ENCODE measurements at places on chromosomes 7 and 10. TPM values are rescaled to one million over a fixed set of nuclear protein-coding genes. Genes with fewer than 3 reads are reported as not detected.

DNA sequence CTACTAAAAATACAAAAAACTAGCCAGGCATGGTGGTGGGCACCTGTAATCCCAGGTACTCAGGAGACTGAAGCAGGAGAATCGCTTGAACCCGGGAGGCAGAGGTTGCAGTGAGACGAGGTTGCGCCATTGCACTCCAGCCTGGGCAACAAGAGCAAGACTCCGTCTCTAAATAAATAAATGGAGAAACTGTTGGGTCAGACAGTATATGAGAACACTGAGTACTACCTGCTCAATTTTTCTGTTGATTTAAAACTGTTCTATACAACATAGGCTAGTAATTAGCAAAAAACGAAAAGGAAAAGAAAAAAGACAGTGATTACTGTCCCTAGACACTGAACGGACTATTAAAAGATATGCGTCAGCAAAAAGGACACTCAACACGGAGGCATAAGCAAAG, 26.7 kb downstream of the GFRA1 start:
- DNase-seq, result no peak
- peaks cover 10% of the 10 kb centered on the region for H3K27me3 ChIP-seq
- H3K4me3 ChIP-seq, result no peak overlapping the region
- H3K27ac ChIP-seq, result no peak overlapping the region
- H3K4me1 ChIP-seq, result peaks cover 41% of the 10 kb centered on the region

- H3K4me1 ChIP-seq, result peaks cover 49% of the 10 kb centered on the region
- no peak overlapping the region for H3K27ac ChIP-seq
- no peak for DNase-seq
Observed at GRCh38 chr7:69966766-69967591, 368.7 kb downstream of the AUTS2 start.

- DNase-seq, result no peak
- no peak overlapping the region for H3K27ac ChIP-seq
- peaks cover 2% of the 10 kb centered on the region for H3K4me1 ChIP-seq
- no peaks in the 10 kb centered on the region for H3K36me3 ChIP-seq
- no peak overlapping the region for H3K4me3 ChIP-seq
Observed at GRCh38 chr7:92161271-92161670, 17.7 kb downstream of the LRRD1 start.

DNA sequence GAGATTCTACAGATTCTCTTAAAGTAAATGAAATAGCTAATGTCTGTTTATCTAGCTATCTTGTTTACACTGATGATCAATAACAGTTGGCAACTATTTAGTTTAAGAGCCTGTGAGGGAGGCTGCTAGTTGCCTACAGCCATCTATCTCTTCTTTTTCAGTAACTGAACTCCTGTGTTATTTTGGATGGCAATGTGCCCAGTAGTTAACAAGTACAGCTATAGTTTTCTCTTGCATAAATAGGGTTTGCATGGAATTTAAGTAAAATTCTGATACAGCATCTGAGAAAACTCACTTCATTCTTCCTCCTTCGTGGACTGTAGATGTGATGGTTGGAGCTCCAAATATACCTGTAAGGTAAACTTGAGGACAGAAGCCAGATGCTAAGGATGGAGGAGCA, 219.5 kb upstream of the POT1 start:
- DNase-seq, result no peak
- no peak overlapping the region for H3K27ac ChIP-seq
- H3K36me3 ChIP-seq, result no peaks in the 10 kb centered on the region
- H3K4me3 ChIP-seq, result no peak overlapping the region
- H3K27me3 ChIP-seq, result peaks cover 4% of the 10 kb centered on the region

- H3K27me3 ChIP-seq, result peaks cover 2% of the 10 kb centered on the region
- DNase-seq, result no peak
- no peaks in the 10 kb centered on the region for H3K4me1 ChIP-seq
- no peak overlapping the region for H3K4me3 ChIP-seq
- H3K27ac ChIP-seq, result no peak overlapping the region
Observed at GRCh38 chr7:68218461-68218860, 1221.8 kb downstream of the TYW1 start.

- no peak overlapping the region for H3K27ac ChIP-seq
- H3K27me3 ChIP-seq, result peaks cover 13% of the 10 kb centered on the region
- no peak for DNase-seq
Observed at GRCh38 chr10:49371967-49372366, 23.9 kb downstream of the DRGX start.

DNA sequence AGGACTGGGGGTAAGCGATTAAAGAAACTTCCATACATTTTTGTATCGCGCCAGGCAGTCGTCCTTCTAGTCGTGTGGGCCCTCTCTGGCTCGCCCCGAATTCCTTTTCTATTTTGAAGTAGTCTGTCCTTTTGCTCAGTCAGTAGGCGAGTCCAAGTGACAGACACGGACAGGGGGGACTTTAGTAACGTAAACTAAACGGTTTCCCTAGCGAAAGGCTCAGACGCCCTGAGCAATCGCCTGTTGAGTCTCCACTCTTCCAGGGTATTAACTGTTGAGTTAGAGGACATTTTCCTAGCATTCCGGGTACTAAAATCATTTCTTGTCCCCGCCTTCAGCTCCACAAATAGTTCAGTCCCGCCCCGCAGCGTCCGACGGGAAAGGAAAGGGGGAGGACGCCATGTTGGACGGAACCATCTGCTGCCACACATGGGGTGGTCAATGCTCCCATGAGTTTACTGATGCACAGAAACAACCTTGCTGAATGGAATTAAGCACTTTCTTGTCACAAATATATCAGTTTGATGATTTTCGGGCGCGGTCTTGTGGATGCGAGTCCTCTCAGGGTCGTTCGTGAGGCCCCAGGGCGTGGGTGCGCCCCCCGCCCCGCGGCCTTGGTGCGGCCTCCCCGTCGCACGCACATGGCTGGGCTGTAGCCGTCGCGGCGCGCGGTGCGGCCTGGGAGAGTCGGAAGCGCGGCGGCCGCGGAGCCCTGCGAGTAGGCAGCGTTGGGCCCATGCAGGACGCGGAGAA, at the start of gene EIF3B:
Gene EIF3B, plus strand, starts transcription at position 642 of the 753 bp plus-strand sequence. Its CDS starts 95 bp downstream, at position 737.
- peak; percentile 83 for DNase-seq
- H3K4me3 ChIP-seq, result peak within 1 kb of the TSS; percentile 97
- peaks cover 5% of the 10 kb centered on the region for H3K27me3 ChIP-seq
- H3K4me1 ChIP-seq, result peaks cover 10% of the 10 kb centered on the region
- peak within 1 kb of the TSS; percentile 100 for H3K27ac ChIP-seq

DNA sequence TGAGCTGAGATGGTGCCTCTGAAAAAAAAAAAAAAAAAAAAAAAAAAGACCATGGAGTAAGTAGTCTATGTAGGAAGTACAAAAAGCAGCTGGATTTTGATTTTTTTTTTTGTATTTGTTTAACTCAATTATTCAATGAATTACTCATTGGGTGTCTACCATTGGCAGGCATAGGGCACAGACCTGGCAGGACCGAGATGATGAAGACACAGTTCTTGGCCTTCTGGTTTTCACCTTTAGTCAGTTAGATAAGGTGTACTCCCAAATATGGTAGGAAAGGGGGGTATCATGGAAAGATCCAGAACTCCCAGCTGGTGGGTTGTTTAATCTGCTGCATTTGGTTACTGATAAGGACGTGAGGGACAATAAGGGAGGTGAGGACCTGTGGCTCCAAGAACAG, 97.1 kb upstream of the NMT2 start:
- no peak overlapping the region for H3K27ac ChIP-seq
- no peak overlapping the region for H3K4me3 ChIP-seq
- peaks cover 14% of the 10 kb centered on the region for H3K4me1 ChIP-seq
- H3K27me3 ChIP-seq, result peaks cover 11% of the 10 kb centered on the region
- peaks cover 25% of the 10 kb centered on the region for H3K36me3 ChIP-seq

DNA sequence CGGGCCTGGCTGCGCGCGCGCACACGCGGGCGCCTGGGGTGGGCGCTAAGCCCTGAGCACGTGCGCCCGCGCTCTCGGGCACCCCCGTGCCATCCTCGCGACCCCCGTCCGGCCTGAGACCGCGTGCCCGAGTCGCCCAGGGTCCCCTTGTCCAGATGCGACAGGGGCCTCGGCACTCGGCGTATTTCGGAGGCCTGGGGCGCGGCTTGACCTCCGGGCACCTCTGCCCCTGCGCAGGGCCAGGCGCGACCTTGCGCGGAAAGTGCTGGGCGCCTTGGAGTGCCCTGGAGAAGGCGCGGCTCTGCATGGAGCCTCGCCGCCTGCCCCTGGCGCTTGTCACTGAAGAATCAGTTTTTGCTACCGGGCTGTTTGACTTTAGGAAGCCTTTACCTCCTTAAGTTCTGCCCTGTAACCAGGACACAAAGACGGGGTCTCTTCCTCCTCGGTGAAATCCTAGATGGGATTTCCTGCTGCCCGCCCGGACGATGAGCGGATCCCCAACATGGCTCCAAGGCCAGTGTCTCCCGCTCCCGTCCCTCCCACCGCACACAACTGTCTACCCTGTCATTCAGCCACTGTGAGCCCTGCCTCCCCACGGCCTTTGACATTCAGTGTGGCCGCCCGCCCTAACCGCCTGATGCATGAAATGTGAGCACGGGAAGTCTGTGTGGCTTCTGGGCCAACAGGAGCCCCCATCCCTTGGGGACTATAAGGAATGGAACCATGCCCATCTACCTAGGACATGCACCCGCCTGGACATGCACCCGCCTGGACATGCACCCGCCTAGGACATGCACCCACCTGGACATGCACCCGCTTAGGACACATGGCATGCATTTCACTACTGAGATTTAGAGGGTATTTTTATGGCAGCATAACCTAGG, 1.1 kb upstream of the STK32C start:
- peak overlapping the region; percentile 84 for H3K4me3 ChIP-seq
- H3K27ac ChIP-seq, result no peak overlapping the region
- peaks cover 18% of the 10 kb centered on the region for H3K27me3 ChIP-seq
- no peak for DNase-seq

DNA sequence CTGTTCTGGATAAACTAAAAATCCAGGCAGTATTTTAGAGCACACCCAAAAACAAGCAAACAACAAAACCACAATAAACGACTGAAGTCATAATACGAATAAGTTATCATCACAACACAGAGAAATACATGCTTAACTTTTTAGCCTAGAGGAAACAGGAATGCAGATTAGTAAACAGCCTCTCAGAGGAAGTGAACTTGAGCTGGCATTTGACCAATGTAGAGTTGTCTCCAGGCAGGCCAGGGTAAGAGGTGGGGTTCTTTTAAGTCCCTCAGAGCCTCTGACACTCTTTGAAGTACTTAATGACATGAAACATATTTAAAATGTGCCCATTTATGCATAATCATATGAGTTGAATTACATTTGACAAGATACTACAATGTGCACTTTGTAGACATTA, 43.3 kb upstream of the PLXDC2 start:
- no peaks in the 10 kb centered on the region for H3K4me1 ChIP-seq
- H3K4me3 ChIP-seq, result no peak overlapping the region
- H3K36me3 ChIP-seq, result no peaks in the 10 kb centered on the region
- H3K27me3 ChIP-seq, result peaks cover 1% of the 10 kb centered on the region
- DNase-seq, result no peak

- H3K27ac ChIP-seq, result peak overlapping the region; percentile 78
- H3K4me1 ChIP-seq, result peaks cover 26% of the 10 kb centered on the region
- peak overlapping the region; percentile 94 for H3K4me3 ChIP-seq
- H3K27me3 ChIP-seq, result peaks cover 6% of the 10 kb centered on the region
- DNase-seq, result no peak
- H3K36me3 ChIP-seq, result peaks cover 4% of the 10 kb centered on the region
Observed at GRCh38 chr10:1050145-1050544, 1.2 kb upstream of the IDI1 start.

DNA sequence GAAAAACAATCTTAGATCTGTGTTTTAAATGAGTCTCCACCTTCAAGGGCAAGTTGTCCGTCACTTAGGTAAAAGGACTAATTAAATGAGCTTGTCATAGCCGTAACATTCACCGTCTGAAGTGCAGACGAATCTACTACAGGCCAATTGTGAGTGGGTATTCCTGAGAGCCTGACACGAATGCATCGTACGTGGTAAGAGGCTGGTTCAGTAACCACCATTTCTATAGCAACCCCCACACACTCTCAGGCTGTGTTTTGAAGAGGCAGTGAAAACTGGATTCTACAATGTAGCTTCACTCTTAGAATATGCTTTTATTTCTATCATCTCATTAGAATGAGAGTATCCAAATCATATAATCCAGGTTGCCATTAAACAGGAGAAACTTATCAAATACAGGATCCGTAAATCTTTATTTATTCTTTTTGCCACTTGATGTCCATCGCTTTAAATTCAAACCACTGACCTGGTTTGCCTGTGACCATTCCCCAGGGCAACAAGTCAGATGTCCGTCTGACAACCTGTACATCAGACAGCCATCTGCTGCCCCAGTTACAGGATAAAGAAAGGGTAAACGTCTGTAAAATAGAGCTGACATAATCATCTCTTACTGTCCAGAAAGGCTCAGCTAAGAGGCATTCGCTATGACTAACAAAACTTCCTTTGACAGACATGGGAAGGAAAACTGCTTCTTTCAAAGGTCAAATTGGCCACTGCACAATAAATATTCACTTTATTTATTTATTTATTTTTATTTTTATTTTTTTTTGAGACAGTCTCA, 70.3 kb upstream of the NMT2 start:
- peak; percentile 63 for DNase-seq
- H3K4me3 ChIP-seq, result peak overlapping the region; percentile 58
- H3K36me3 ChIP-seq, result no peaks in the 10 kb centered on the region
- peak overlapping the region; percentile 95 for H3K27ac ChIP-seq

DNA sequence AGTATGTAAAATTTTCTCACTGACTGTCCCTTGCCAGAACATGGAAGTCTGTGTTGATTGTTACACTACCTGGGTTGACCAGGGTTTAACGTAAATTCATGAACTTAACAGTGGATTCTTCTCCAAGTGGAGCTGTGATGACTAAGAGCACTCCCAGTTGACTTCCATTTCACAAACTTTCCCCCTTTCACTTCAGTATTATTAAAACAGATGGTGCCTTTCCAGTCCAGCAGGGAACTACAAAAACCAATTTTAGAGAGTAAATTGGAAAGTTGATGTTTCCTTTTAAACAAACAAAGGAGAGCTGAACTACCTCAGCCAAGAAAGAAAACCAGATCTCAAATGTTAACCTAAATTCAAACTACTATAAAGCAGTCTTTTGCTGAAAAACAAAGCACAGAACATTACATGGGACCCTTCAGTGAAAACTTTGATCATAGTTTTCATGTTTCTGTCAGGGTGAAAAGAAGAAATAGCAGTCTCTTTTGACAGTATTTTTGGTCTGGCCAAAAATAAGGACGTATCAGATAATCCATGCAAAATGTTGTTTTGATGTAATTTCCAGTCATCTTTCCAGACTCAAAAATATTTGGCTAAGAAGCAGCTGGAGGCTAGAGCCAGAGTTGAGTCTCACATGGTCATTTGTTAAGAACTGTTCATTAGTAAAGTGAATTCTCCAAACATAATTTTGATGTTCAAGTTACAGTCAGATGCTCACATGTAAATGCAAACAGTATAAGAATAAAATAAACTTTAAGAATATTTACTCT, 479.9 kb upstream of the AKR1E2 start:
- H3K4me3 ChIP-seq, result no peak overlapping the region
- no peak for DNase-seq
- no peaks in the 10 kb centered on the region for H3K27me3 ChIP-seq
- H3K36me3 ChIP-seq, result no peaks in the 10 kb centered on the region
- no peaks in the 10 kb centered on the region for H3K4me1 ChIP-seq

- H3K36me3 ChIP-seq, result peaks cover 15% of the 10 kb centered on the region
- no peak overlapping the region for H3K4me3 ChIP-seq
Observed at GRCh38 chr10:4234661-4235060, 449.7 kb upstream of the KLF6 start.

Gene TRIP6
- 13.1 TPM for total RNA-seq

Gene ASB10
- total RNA-seq, result not detected

Gene CFAP69
- 0.71 TPM for total RNA-seq

Gene CACNB2
- 3.2 TPM for total RNA-seq

Gene SLC39A12
- total RNA-seq, result not detected

Gene SPDYE9
- total RNA-seq, result 0.25 TPM

Gene DRGX
- total RNA-seq, result 65.2 TPM

Data from glutamatergic neuron (in vitro differentiated cells).